ENCODE measurements at places on chromosomes 12 and 14. TPM values are rescaled to one million over a fixed set of nuclear protein-coding genes. Genes with fewer than 3 reads are reported as not detected.

Gene SIX6
- not detected for total RNA-seq

Gene FAIM2
- 0.83 TPM for total RNA-seq

Gene IRAK3
- 4.8 TPM for total RNA-seq

Gene KRT7
- total RNA-seq = 53.6 TPM

Gene DCAF5
- total RNA-seq = 49.5 TPM

Gene TAS2R19
- total RNA-seq = 4.5 TPM

Gene GLT8D2
- total RNA-seq = 0.24 TPM

Gene RAB2B
- total RNA-seq = 35.4 TPM

Gene OR6S1
- total RNA-seq = not detected

Gene NFE2
- total RNA-seq = not detected

Gene PTGER2
- 140 TPM for total RNA-seq

Gene RERG
- 0.20 TPM for total RNA-seq

Gene SIX4
- 1.4 TPM for total RNA-seq

Gene RILPL1
- total RNA-seq = 1.2 TPM

Gene ANKRD33
- not detected for total RNA-seq

Measured in T-helper 1 cell treated with Interleukin-12 subunit alpha and Interleukin-12 subunit beta and Interleukin-4 antibody, amounts not matched to agents 30 ng/mL and 1 ng/mL, for 36 hours (primary cell).